CD4-positive, alpha-beta memory T cell (primary cell): ENCODE measurements at places on chromosomes 12 and 14.

DNA sequence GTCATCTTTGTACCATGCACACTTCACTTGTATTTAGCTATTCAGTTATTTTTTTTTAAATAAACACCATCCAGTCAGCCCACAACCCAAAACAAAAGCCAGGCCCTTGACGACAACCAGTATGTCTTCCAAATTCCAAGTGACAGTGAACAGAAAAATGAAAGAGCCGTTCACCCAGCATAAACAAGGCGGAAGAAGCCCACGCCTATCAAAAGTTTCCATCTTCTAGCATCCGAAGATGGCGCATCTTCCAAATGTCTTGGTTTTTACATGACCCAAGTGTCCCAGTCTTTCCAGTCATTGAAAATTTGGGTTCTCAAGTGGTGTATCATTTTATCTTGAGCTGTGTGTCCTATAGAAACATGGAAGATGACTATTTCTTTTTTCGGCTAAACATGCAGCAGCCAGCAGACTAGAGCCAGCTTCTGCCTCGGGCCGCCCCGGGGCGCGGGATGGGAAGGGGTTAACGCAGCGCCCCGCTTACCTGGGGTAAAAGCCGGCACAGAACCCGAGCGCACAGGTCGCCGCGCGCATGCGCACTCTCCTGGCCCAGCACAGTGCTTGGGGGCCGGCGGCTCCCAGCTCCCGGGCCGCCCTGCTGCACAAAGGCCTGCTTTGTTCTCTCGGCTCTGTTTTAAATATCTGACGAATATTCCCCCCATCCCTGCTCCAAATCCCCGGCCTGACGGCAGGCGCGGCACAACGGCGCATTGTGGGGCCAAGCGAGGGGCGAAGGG lies 164.8 kb downstream of the ZFP36L1 start:
- no peaks in the 10 kb centered on the region for H3K27me3 ChIP-seq
- H3K36me3 ChIP-seq, result no peaks in the 10 kb centered on the region
- H3K4me3 ChIP-seq, result peak overlapping the region; percentile 41
- peak; percentile 41 for DNase-seq

GRCh38 chr12:98308141-98308540 lies 207.2 kb upstream of the TMPO start:
- DNase-seq, result no peak
- H3K27me3 ChIP-seq, result no peaks in the 10 kb centered on the region
- H3K4me1 ChIP-seq, result no peaks in the 10 kb centered on the region
- no peak overlapping the region for H3K27ac ChIP-seq
- no peaks in the 10 kb centered on the region for H3K36me3 ChIP-seq

DNA sequence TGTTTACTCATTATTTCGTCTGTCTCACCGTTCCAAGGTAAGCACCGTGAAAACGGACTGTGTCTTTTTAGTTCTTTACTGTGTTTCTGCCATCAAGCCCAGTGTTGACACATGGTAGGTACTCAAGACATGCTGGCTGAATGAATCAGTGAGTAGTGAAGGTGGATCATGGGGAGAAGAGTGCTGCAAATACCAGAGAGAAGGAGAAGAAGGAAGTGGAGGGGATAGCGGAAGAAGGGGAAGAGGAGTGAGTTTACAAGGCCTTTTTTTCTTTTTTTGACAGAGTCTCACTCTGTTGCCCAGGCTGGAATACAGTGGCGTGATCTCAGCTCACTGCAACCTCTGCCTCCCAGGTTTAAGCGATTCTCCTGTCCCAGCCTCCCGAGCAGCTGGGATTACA lies 54.6 kb downstream of the ETV6 start:
- DNase-seq, result no peak
- no peaks in the 10 kb centered on the region for H3K27me3 ChIP-seq
- no peaks in the 10 kb centered on the region for H3K36me3 ChIP-seq
- no peaks in the 10 kb centered on the region for H3K4me1 ChIP-seq
- no peak overlapping the region for H3K4me3 ChIP-seq
- H3K27ac ChIP-seq, result no peak overlapping the region

DNA sequence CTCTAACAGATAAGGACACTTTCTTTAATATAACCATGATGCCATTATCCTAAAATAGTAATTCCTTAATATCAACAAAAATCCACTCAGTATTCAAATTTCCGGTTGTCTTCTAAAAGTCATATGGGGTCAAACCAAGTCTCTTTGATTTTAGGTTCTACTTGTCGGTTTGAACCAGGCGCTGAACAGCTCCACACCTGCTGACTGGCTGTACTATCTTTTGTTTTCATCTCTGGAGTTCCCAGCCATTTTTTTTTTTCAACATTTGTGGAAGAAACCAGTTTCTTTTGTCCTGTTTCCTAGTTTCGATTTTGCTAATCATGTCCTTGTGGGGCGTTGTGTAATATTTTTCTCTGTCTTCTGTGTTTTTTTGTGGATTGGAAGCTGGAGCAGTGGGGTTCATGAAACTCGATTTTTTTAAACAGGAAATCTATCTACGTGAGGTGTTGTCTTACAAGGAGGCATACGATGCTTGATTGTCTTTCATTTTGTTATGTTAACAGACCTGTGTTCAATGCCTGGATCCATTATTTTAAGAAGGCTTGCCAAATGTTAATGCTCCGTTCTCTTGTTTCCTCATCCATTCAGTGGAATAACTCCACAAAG lies 50.2 kb downstream of the FZD10 start:
- no peaks in the 10 kb centered on the region for H3K36me3 ChIP-seq
- H3K27me3 ChIP-seq, result no peaks in the 10 kb centered on the region
- no peak overlapping the region for H3K27ac ChIP-seq
- no peak for DNase-seq
- H3K4me1 ChIP-seq, result no peaks in the 10 kb centered on the region

DNA sequence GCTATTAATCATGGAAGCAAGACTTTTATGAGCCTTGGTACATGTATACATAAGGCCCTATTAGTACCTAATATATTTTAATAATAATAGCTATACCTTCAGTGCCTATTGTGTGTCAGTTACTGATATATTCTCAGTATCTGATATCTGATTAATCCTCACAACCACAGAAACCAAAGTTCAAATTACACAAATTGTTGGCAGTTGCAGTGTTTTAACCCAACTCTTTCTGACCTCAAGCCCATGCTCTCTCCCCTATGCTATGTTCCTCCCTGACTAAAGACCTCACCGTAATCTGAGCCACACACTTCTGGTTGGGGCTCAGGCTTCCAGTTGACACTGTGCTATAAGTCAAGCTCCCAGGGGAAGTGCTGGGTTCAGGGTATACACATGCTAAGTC lies 214.4 kb downstream of the SPTSSA start:
- H3K4me1 ChIP-seq, result no peaks in the 10 kb centered on the region
- H3K27ac ChIP-seq, result no peak overlapping the region
- H3K36me3 ChIP-seq, result no peaks in the 10 kb centered on the region
- DNase-seq, result no peak

DNA sequence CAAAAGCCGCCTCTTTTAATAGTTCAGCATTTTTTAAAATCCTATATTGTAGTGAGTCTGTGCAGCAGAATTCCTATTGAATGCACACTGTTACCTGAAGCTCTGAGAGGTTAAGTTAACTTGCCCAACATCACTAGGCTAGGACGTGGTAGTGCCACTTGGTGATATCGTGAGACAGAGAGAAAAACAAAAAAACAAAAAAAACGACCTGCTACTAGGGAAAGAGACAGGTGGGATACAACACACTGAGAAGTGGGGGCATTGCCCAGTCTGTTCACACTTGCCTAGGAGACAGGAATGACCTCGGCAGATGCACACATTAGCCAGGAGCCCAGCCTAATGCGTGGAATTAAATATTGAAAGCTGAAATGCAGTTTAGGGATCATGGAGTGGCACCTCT lies 129.7 kb upstream of the CCND2 start:
- DNase-seq, result peak; percentile 42
- no peak overlapping the region for H3K4me3 ChIP-seq
- no peaks in the 10 kb centered on the region for H3K36me3 ChIP-seq
- no peak overlapping the region for H3K27ac ChIP-seq

DNA sequence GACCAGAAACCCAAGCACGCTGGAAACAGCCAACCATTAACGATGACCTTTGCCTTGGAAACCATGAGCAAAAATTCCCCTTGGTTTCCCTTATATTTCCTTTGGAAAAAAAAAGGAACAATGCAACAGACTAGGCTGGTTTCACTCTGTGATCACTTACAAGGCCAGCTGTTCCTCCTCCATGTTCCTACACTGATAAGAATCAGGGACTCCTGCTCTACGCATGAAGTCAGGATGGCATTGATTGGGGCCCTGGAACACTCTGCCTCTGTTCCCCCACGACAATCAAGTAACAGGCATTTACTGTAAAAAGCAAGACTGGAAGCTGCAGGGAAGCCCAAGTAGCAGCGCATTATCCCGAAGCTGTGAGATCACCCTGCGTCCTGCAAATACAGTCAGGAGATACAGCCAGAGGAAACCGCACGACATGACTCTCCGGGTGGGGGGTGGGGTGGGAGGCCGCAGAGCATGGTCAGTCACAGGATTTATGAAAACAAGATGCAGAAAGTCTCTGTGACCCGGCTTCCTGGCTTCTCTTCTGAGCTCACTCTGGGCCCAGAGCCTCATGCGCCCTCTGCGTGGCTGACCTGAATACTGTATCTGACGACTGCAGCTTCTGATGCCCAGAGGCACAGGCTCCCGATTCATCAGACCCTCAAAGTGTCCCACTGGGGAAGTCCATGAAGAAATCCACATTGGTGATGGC lies 31.1 kb downstream of the SSH1 start:
- H3K4me3 ChIP-seq, result no peak overlapping the region
- no peak for DNase-seq
- H3K36me3 ChIP-seq, result peaks cover 16% of the 10 kb centered on the region
- H3K27ac ChIP-seq, result no peak overlapping the region
- H3K27me3 ChIP-seq, result no peaks in the 10 kb centered on the region
- H3K4me1 ChIP-seq, result no peaks in the 10 kb centered on the region

GRCh38 chr14:21049271-21049673 lies 7.1 kb downstream of the RNASE7 start:
- H3K27ac ChIP-seq, result no peak overlapping the region
- H3K36me3 ChIP-seq, result no peaks in the 10 kb centered on the region
- DNase-seq, result no peak
- peaks cover 3% of the 10 kb centered on the region for H3K27me3 ChIP-seq
- peaks cover 8% of the 10 kb centered on the region for H3K4me1 ChIP-seq

DNA sequence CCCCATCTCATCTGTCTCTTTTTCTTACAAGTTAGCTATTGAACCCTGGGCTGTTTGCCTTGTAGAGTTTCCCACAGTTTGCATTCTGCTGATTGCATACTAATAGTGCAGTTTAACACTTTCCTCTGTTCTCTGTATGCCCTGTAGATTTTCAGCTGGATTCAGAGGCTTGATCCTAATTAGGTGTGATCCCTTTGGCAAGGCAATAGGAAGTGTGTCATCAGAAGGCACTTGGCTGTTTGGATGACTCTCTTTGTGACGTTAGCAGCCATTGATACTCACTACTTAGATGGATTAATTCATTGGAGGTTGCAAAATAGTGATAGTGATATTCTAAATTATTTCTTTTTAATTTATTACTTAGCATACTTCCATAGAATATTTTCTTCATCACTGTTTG lies 33.6 kb downstream of the FUT8 start:
- DNase-seq, result no peak
- H3K4me1 ChIP-seq, result no peaks in the 10 kb centered on the region
- no peaks in the 10 kb centered on the region for H3K36me3 ChIP-seq
- no peaks in the 10 kb centered on the region for H3K27me3 ChIP-seq
- H3K4me3 ChIP-seq, result no peak overlapping the region
- no peak overlapping the region for H3K27ac ChIP-seq

DNA sequence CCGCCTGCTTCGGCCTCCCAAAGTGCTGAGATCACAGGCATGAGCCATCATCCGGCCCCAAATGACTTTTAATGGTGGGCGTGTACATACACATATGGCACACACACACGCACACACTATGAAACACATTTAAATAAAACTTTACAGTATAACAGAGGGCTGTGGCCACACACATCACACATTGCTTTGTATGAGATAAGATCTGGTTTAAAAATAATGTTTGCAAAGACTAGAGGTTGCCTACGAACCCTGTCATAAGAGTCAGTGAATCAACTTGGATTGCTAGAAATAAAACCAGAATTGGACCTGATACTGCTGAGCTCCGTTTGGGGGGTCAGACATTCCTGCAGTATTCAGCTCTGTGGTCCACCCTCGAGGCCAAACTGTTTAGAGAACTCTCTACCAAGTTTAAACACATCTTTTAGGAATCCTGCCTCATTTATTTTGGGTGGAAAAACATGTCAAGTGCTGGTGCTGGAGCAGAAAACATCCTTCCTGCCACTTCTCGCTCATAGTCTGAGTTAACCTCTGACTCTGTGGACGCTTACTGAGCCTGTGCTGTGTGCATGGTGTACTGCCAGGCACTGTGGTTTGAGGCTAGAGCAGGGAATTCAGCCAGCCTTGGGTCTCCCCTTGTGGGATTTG lies 47.8 kb upstream of the EML1 start:
- no peak overlapping the region for H3K4me3 ChIP-seq
- no peaks in the 10 kb centered on the region for H3K27me3 ChIP-seq
- no peaks in the 10 kb centered on the region for H3K4me1 ChIP-seq

DNA sequence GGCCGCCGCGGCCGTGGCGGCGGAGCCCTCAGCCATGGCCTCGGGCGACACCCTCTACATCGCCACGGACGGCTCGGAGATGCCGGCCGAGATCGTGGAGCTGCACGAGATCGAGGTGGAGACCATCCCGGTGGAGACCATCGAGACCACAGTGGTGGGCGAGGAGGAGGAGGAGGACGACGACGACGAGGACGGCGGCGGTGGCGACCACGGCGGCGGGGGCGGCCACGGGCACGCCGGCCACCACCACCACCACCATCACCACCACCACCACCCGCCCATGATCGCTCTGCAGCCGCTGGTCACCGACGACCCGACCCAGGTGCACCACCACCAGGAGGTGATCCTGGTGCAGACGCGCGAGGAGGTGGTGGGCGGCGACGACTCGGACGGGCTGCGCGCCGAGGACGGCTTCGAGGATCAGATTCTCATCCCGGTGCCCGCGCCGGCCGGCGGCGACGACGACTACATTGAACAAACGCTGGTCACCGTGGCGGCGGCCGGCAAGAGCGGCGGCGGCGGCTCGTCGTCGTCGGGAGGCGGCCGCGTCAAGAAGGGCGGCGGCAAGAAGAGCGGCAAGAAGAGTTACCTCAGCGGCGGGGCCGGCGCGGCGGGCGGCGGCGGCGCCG lies 381 bp downstream of the YY1 start:
- H3K27ac ChIP-seq, result peak overlapping the region; percentile 68
- H3K4me3 ChIP-seq, result no peak overlapping the region
- H3K36me3 ChIP-seq, result no peaks in the 10 kb centered on the region
- peaks cover 70% of the 10 kb centered on the region for H3K4me1 ChIP-seq
- DNase-seq, result no peak

- no peak overlapping the region for H3K4me3 ChIP-seq
- H3K27me3 ChIP-seq, result no peaks in the 10 kb centered on the region
- H3K4me1 ChIP-seq, result peaks cover 21% of the 10 kb centered on the region
- H3K36me3 ChIP-seq, result no peaks in the 10 kb centered on the region
- DNase-seq, result no peak
Observed at GRCh38 chr12:63816031-63816430, 28.5 kb upstream of the SRGAP1 start.

GRCh38 chr12:104166465-104166864 lies 28.5 kb upstream of the NFYB start:
- no peak overlapping the region for H3K4me3 ChIP-seq
- H3K27ac ChIP-seq, result no peak overlapping the region
- DNase-seq, result no peak
- no peaks in the 10 kb centered on the region for H3K27me3 ChIP-seq
- no peaks in the 10 kb centered on the region for H3K4me1 ChIP-seq
- no peaks in the 10 kb centered on the region for H3K36me3 ChIP-seq
